ENCODE measurements at places on chromosomes 16 and 17.

- DNase-seq = peak; percentile 45
These were observed 775 bp downstream of the CYTH1 start for GRCh38 chr17:78781104-78781892.

DNA sequence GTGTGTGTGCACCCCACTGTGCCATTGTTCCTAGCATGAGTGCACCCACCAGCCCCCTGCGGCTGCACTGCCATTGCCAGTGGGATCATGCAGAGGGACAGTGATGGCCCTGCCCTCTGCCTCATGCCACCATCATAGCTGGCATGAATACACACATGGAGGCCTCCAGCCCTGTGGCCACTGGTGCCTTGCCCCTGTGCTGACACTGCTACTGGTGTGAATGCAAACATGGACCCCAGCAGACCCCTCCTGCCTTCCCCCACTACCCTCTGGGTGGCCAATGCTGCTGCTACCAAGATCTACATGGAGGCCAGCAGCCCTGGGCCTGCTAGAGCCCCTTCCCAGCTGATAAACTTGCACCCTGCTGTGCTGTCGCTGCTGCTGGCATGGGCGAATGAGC lies 995.5 kb upstream of the GOT2 start:
- no peak for DNase-seq

- DNase-seq = no peak
These were observed 14.7 kb upstream of the ZG16 start for GRCh38 chr16:29763326-29763725.

GRCh38 chr16:85142771-85143211 lies 30.5 kb upstream of the CIBAR2 start:
- no peak for DNase-seq

GRCh38 chr16:54431041-54431996 lies 144.7 kb upstream of the IRX3 start:
- DNase-seq = no peak

DNA sequence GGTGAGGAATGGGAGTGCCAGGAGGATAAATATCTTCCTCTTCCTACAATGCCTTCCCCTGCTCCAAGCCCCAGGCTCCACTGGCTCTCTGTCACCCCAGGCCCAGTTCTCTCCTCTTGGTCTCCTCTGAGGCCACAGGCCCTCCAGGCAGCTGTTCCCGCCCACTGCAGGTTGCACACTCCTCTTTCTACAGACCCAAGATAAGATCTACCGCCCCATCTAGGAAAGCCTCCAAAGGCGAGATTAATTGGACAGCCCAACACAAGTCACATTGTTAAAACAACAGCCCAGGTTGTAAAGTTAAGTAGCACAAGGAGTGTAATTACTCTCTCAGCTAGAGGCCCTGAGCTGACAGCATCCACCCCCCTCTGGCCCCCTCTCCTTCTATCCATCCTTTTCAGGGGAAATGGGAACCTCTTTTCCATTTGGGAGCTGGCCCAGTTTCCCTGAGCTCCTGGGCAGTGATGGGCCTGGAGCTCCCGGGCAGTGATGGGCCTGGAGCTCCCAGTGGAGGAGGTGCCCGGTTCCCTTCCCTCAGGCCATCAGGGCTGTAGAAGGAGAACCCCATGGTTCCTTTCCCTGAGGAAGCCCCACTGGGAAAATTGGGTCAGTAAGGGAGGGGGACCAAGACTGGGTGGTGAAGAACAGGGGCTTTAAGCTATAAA lies 7.3 kb downstream of the DLX4 start:
- no peak for DNase-seq
